Left colon (tissue), 2 donors: ENCODE measurements at places on chromosomes 7 and 10.
A peak's percentile ranks its signal among the peaks of the same experiment; 100 is the strongest.

- DNase-seq = peak; percentile 58
These were observed 17.0 kb upstream of the NODAL start for GRCh38 chr10:70458329-70459060.

- DNase-seq = no peak
These were observed 692.1 kb downstream of the DNAJB9 start for GRCh38 chr7:109261781-109262180.

DNA sequence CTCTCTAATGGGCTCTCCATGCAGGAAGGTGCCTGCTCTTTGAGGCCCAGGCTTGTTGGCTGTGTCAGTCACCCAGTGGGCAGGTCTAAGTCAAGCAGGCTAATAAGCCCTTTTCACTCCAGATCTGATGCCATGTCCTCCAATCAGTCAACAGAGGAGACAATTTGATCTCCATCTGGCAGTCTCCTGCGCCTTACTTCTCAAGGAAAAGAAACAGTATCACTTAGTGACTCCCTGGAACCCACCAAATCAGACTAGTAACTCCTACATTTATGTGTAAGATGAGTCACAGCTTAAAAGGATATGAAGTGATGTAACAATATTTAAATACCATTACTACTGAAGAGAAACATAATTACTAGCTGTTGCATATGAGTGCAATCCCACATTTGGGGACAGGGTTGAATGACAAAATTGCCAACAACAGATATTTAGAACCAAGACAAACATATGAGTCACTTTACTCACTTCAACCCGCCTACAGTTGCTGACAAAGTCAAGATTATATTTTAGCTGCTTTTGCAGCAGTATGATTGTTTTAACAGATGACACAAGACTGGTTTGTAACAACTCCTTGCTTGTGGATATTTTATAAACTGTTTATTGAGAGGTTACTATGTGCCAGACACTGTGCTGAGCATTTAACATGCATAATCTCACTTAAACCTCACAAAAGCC is 72.1 kb downstream of the USP6NL start:
- DNase-seq = no peak

- no peak for DNase-seq
These were observed 119.1 kb upstream of the PFKP start for GRCh38 chr10:2948127-2948854.
